GDM1 (cell line): ENCODE measurements at places on chromosomes 6 and 20.

GRCh38 chr6:49233483-49233882 lies 229.6 kb downstream of the MMUT start:
- DNase-seq = no peak

GRCh38 chr20:63735859-63736718 lies at the start of gene LIME1:
TSS of gene LIME1 (plus strand) at chr20:63736664. CDS start at chr20:63737550, 886 bp downstream.
- no peak for DNase-seq

DNA sequence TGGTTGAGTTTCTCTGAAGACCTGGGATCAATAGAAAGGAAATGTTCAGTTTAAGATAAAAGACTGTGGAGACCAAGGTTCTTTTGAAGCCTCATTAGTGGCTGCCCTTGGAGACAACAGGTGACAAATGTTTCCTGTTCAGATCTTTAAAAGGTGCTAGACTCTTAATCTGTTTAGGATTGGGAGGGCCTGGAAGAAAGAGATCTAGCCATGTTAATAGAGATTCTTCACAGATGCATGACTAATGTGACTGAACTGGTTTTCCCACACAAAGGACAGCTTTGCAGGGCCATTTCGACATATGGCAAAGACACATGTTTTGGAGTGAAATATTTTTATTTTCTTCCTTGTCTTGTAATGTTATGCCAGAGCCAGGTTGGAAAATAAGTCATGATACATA lies 82.2 kb downstream of the WDR27 start:
- no peak for DNase-seq

GRCh38 chr20:17681726-17682102 lies 328 bp downstream of the RRBP1 start:
- no peak for DNase-seq

DNA sequence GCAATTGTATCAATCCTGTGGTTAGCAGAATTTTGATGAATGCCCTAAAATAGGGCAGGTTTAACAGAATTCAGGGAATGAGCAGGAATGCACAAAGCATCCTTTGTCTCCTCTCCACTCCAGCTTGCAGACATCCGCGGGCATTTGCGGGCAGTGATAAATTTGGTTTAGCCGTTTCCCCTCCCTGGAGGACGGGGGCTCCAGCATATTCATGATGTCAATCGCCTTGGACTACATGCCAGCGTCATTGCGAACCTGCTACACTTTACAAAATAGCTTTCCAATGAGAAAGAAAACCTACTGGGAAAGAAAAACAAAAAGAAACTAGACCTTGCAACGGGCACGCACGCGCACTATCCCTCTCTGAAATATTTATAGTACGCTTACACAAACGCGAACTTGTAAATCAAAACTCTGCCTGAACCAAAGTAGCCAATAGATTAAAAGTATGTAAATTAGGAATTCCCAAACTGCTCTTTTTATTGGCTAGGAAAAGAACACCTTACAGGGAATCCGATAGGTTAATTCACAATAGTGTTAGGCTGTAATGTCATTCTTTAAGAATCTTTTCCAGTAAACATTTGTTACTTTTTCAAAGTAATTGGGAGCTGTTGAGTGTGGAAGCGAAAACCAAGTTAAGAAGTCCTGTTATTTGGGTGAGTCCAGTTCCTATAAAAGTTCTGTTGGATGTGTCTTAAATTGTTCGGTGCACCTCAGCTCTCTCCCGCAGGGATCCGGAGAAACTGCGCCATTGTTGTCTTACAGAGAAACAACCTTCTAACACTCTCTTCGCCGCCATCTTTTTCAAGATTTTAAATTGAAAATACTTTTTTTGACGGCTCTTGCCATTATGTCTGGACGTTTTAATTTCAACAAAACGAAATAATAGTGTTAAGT lies 136.7 kb downstream of the HFE start:
- DNase-seq = no peak

DNA sequence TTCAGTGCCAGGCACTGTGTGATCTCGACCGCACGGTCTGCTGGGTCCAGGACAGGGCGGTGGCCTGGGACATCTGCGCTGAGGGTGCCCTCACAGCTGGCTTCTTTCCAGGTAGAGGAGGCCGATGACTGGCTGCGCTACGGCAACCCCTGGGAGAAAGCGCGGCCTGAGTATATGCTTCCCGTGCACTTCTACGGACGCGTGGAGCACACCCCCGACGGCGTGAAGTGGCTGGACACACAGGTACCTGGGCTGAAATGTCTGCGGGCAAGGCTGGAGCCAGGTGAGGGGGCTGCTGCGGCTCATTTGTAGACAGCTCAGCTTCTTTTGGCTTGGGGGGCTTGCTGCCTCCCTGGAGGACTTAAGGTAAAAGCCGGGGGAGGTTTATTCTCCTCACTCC lies 26.6 kb downstream of the PYGB start:
- no peak for DNase-seq
